ENCODE measurements at places on chromosomes 5 and 9. TPM values are rescaled to one million over a fixed set of nuclear protein-coding genes. Genes with fewer than 3 reads are reported as not detected.

The BDP1 gene
- 33.0 TPM for total RNA-seq

GRCh38 chr5:143491646-143492045 is 88.2 kb upstream of the NR3C1 start:
- no peak for DNase-seq

- no peak for DNase-seq
These were observed 86.3 kb upstream of the SLC12A2 start for GRCh38 chr5:127997201-127997704.

- no peak for DNase-seq
These were observed 244.3 kb upstream of the NR4A3 start for GRCh38 chr9:99577351-99577750.

DNA sequence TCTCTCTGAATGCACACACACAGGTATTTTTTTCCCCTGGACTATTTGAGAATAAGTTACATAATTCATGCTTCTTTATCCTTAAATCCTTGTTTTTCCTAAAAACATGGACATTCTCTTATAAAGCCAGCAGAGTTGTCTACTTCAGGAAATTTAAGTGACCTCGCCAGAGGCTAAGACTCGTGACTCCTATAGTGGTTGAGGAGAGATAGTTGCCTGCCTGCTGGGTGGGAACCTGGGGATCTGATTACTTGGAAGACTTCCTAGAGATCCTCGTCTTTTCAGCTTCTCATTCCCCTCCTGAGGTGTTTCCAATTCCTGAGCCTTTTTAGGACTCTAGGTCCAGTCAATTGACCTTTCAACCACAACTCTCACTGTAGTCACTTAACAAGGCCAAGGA is 5.5 kb downstream of the SLC30A5 start:
- no peak for DNase-seq

GRCh38 chr5:76953551-76954382 is 922 bp downstream of the CRHBP start:
- DNase-seq = no peak

DNA sequence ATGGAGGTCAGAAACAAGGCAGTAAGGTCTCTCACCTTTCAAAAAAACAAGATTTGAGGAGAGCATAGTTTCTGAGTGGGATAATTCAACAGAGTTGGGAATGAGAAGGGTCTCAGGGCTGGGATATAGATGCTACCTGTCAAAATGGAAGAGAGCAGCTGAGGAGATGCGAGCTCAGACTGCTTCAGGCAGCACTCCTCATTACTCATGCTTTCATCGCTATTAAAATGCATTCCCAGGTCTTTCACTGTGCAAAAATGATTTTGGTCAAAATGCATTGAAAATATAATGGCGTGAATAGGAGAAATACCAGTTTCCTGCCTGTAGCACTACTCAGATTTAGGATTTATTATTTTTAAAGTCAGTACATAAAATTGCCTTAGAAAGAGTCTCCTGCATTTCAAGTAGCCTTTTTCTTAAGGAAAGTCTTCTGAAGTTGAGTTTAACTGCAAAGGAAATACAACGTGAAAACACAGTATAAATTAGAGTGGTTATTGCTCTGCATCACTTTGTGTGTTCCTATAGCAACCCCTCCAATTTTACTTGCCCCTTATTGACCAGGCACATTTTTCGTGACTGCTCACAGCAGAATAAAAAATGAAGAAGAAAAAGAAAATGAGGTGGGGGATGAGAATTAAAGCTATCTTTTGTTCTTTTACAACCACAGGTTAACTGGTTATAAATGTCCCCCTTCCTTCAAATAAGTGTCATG is 724.8 kb upstream of the SEMA6A start:
- no peak for DNase-seq

GRCh38 chr5:110441035-110441434 is 285.4 kb downstream of the TMEM232 start:
- no peak for DNase-seq

DNA sequence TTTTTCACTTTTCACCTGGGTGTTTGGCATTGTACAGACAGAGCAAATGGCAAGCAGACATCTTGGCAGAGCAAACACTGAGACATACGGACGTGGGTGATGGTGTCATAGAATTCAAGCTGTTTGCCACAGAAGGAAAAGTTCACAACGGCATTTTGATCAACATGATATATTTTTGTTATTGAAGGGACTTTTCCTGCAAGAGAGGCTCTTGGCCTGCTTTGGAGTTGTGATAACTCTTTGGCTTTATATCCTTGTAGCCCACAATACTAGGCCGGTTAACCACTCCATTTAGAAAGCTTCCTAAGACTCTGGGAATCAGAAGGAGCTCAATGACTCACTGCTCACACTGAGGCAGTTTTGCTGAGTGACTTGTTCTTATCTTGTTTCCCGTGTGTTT is 1038.3 kb downstream of the TLE1 start:
- DNase-seq = no peak

GRCh38 chr5:133051061-133051541 is 712 bp upstream of the HSPA4 start:
- no peak for DNase-seq

- no peak for DNase-seq
These were observed 12.1 kb upstream of the NRG2 start for GRCh38 chr5:140055152-140055551.

GRCh38 chr5:178234750-178235587 is 2.4 kb upstream of the PHYKPL start:
- DNase-seq = peak; percentile 79

The SPINK13 gene
- total RNA-seq = not detected

- no peak for DNase-seq
These were observed 2.5 kb downstream of the DIPK1B start for GRCh38 chr9:136714893-136715274.

GRCh38 chr9:106753155-106753671 is 109.8 kb upstream of the ZNF462 start:
- DNase-seq = no peak

- no peak for DNase-seq
These were observed 54.6 kb downstream of the SUSD1 start for GRCh38 chr9:112120439-112120925.

GRCh38 chr5:84450617-84451414 is 66.1 kb upstream of the EDIL3 start:
- DNase-seq = no peak

- DNase-seq = no peak
These were observed 233.9 kb upstream of the SGCD start for GRCh38 chr5:156093024-156093423.

DNA sequence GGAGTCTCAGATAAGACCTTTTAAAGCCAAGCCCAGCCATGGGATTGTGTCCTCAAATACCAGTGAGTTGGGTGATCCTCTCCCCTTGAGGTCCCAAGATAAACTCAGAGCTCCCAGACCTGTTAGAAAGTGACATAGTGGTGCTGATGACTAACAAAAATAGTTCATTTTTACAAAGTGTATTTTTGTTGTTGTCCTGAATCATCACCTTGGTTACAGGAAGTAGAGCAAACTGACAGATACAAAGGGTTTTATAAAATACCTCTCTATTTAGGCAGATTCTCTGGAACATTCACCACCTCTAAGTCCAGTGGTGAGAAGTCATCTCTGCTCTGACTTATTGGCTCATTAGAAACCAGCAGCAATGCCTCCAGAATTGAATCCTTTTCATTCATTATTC is 259.3 kb downstream of the CEMIP2 start:
- no peak for DNase-seq

GRCh38 chr5:76074487-76075065 is 8.6 kb upstream of the SV2C start:
- DNase-seq = no peak

DNA sequence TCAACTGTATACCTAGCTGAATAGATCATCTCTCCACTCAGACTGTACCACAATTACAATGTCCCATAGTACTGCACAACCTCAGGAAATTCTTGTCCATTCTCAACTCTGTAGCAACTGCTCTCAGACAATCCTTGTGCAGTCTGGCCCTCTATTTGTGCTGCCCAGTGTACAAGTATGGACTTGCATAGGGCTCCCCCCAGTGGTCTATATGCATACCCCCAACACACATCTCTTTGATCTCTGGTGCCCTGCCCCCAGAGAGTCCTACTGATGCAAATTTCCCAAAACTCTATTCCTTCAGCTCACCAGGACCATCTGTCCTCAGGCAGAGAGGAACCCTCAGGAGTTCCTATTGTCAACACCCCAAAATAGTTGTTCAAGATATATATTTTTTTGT is 205.3 kb downstream of the SLCO4C1 start:
- DNase-seq = no peak

GRCh38 chr5:172506921-172507320 is 52.6 kb upstream of the SH3PXD2B start:
- peak; percentile 32 for DNase-seq

The CAMK2A gene
- total RNA-seq = 2.1 TPM

Measured in sigmoid colon (tissue), 7 donors.